Adrenal gland (tissue), 19 donors: ENCODE measurements at places on chromosomes 3 and 15. TPM values are rescaled to one million over a fixed set of nuclear protein-coding genes. Genes with fewer than 3 reads are reported as not detected.

The MYL3 gene
- total RNA-seq = 1.4 TPM

The KY gene
- total RNA-seq = 16.6 TPM

The MCF2L2 gene
- total RNA-seq = 20.7 TPM

The IL20RB gene
- total RNA-seq = 0.25 TPM

The PSTPIP1 gene
- 14.0 TPM for total RNA-seq

The PLA1A gene
- total RNA-seq = 1.4 TPM

The CYP1A2 gene
- total RNA-seq = not detected

The SKOR1 gene
- total RNA-seq = 0.17 TPM

The GP5 gene
- total RNA-seq = 0.08 TPM

- no peak for DNase-seq
These were observed 92.3 kb upstream of the TJP1 start for GRCh38 chr15:29914511-29914926.

DNA sequence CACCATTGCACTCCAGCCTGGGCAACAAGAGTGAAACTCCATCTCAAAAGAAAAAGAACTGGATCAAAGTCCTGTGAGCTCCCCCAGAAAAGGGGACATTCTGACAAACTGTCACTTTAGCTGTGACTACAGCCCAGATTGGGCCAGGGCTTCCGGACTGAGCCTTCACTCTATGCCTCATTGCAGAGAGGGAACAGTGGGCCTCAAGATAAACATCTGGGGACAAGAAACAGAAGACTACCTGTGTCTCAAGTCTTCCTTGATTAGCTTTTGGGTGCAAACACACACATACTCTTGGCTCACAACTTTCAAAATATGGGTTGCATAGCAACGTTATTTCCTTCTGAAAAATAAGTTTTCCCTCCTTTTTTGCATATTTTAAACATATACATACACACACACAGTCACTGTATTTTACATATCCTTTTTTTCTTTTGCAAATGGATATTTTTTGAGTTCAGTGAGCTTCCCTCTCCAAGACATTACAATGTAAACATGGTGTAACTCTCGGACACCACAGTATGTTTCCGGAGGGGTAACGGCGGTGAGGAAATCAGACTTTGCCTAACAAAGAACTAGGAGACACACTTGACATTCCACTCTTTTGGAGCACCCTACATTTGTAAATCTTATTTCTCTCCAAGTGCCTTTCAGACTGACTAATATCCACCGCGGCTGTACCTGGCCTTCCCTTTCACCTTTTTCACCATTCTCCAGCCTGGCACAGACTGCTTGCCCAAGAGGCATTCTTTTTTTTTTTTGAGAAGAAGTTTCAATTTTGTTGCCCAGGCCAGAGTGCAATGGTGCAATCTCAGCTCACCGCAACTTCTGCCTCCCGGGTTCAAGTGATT is 3.5 kb downstream of the TKT start:
- DNase-seq = no peak

DNA sequence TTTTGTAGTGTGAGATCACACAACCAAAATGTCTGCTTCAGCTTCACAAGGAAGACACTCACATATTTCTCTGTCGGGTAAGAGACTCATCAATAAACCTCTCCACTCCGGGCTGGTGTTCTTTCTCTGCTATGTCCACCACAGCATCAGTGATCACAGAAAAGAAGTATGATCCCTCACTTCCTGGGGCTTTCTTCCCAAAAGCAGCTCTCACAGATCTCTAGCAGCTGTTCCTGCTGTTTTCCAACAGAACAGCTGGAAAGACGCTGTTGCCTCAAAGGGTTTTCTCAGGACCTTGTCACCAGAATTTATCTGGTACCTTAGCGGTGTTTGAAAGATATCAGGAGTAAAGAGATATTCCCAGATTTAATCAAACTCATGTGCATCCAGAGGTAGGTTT is 46.4 kb downstream of the GATM start:
- no peak for DNase-seq

DNA sequence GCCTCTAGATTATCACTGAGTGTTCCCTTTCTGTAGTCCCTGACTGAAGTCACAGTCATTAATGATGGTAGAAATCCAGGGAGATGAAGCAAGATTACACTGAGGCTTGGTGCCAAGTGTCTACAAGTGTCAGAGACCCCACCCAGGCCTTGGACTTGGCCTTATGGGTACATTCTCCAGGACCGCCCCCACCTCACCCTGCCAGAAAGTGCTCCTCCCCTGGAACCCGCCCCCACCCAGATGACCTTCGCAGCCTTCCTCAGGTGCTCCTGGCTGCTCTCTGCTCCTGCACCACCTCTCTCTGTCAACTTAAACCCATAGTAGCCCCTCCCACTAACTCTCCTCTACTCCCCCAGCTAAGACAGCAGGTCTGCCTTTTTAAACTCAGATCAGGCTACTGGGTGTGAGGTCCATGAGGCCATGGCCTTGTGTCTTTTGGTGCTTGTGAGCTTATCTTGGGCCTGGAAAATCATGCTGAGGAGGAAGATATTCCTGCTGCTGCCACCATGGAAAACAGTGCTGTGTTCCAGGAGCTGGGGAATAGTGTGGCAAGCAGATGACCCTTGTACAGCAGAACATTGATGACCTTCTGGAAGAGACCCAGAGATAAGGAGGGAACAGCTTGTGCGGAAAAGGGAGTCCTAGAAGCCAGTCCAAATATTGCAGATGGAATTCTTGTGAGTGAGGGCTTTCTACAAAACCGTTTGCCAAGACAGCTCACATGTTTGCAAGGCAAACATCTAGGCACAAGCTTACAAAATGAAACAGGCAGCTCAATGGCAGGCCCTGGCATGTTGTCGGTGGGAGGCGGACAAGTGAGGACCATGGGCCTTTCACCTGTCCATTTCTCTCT is 40.3 kb upstream of the NDUFB4 start:
- DNase-seq = peak; percentile 64

- DNase-seq = no peak
These were observed 9.8 kb upstream of the ATP13A5 start for GRCh38 chr3:193388361-193388760.

GRCh38 chr3:178551916-178552321 is 15.7 kb downstream of the KCNMB2 start:
- DNase-seq = no peak

DNA sequence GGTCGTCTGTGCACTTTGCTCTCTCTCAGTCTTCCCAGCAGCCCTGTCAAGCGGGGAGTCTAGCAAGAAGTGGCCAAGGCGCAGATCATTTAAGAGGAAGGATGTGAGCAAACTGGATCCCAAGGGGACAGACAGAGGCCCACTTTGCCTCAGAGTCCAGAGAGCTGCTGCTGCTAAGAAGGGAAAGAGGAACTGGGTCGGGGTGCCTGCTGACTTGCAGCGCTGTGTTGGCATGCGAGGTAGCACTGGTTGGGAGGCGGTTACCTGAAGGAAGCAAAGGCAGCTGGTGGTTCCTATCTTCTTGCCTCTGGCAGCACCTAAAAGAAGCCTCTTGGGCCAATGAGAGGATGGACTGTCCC is 28.1 kb downstream of the SMAD3 start:
- DNase-seq = no peak

DNA sequence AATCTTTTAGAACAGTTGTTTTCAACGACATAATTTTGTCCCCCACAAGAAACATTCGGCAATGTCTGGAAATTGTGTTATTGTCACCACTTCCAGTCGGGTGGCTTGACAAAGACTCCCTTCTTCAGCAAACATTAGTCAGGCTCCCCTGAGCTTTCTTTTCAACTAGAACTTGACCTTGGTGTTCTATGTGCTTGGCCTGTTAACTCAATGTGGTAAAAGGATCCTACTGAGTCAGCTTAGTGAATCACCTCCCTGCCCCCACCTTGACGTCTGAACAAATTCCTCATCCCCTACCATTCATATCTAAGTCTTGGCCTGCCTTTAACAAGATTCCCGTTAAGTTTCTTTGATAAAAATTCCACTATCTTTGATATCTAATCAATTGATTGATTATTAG is 465.0 kb upstream of the ROBO1 start:
- DNase-seq = peak; percentile 59

DNA sequence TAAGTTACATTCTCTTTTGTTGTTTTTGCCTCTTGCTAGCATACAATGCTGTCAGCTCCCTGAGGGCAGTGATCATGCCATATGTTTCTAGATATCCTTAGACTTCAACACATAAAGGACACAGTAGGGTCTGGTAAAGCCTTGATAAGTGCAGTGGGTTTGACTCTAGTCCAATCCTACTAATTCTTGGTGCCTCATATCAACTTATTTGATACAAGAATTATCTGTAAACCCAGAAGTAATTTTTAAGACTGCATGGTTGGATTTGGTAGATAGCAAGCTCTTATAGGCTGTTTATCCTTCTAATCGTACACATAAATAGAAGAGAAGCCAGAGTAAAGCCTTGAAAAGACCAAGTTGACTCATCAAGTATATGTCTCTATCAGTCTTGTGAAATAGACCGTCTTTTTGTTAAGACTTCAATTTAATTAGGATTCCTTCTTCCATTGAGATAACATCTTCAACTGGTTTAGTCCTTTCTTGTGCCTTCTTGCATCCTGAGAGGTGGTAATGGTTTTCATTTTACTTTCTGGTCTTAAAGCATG is 265.6 kb upstream of the CDIN1 start:
- DNase-seq = no peak

- no peak for DNase-seq
These were observed 236.3 kb downstream of the CNTN4 start for GRCh38 chr3:2334921-2335320.

- no peak for DNase-seq
These were observed 41.6 kb downstream of the IMPG2 start for GRCh38 chr3:101278727-101279126.

DNA sequence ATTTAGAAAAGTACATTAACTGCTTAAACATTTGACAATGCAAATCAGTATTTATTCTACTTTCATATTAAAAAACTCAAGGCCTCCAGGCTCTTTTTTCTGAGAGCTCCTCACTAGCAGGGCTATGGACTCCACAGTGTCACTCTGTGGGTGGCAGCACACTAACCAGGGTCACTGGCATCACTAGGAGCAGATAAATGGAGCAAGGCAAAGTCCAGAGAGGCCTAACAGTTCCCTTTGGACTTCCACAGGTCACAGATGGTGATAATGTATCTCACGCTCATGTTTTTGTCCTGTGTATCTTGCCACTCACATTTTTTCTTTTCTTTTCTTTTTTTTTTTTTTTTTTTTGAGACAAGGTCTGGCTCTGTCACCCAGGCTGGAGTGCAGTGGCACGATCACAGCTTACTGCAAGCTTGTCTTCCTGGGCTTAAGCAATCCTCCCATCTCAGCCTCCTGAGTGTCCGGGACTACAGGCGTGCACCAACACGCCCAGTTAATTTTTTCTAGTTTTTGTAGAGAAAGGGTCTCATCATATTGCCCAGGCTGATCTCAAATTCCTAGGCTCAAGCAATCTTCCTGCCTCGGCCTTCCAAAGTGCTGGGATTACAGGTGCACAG is 7.8 kb downstream of the SPG21 start:
- no peak for DNase-seq

DNA sequence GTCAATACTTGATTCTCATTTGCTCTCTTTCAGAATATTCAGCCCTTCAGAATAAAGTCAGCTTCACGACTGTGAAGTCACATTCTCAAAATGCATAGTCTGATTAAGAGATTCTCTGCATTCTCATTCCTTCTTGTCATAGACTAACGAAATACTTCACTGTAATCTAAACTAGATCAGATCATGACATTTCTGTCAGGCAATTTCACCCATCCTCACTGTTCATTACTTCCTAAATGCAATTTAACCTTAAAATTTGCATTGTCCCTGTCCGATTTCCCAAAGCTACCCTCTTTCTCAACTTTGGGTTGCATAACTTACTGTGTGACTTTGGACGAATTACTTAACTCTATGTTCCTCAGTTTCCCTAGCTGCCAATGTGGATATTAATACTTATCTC is 6.2 kb downstream of the RPL22L1 start:
- DNase-seq = no peak

DNA sequence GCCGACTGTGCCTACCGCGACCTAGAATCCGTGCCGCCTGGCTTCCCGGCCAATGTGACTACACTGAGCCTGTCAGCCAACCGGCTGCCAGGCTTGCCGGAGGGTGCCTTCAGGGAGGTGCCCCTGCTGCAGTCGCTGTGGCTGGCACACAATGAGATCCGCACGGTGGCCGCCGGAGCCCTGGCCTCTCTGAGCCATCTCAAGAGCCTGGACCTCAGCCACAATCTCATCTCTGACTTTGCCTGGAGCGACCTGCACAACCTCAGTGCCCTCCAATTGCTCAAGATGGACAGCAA is 1.4 kb downstream of the ISLR start:
- DNase-seq = no peak

DNA sequence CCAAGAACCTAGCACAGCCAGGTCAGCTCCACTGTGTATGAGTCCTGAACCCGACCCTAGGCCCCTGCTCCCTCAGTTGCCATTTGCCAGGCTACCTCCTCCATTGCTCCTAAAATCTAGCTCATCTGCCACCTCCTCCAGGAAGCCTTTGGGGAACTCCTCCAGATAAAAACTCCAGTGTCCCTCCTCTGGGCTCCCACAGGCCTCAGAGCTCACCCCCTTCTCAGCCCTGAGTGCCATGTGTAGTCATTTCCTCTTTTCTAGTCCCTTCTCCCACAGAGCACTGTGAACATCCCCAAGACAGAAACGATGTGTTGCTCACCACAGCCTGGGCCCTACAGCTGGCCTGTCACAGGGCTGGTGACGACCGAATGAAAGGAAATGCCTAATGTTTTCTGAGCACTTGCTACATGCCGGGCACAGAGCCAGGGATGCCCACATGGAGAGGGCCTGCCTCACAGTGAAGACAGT is 61.0 kb downstream of the IQSEC1 start:
- peak; percentile 92 for DNase-seq

GRCh38 chr3:48621461-48621869 is at the start of gene TMEM89:
Gene TMEM89 (minus strand): TSS chr3:48621769. CDS start chr3:48621756, 13 bp downstream.
- no peak for DNase-seq

- no peak for DNase-seq
These were observed 53.0 kb downstream of the CDCP1 start for GRCh38 chr3:45093176-45093575.

- DNase-seq = no peak
These were observed 33.6 kb upstream of the LEKR1 start for GRCh38 chr3:156792536-156792935.

- no peak for DNase-seq
These were observed 467.6 kb upstream of the CFAP20DC start for GRCh38 chr3:59517388-59517787.

DNA sequence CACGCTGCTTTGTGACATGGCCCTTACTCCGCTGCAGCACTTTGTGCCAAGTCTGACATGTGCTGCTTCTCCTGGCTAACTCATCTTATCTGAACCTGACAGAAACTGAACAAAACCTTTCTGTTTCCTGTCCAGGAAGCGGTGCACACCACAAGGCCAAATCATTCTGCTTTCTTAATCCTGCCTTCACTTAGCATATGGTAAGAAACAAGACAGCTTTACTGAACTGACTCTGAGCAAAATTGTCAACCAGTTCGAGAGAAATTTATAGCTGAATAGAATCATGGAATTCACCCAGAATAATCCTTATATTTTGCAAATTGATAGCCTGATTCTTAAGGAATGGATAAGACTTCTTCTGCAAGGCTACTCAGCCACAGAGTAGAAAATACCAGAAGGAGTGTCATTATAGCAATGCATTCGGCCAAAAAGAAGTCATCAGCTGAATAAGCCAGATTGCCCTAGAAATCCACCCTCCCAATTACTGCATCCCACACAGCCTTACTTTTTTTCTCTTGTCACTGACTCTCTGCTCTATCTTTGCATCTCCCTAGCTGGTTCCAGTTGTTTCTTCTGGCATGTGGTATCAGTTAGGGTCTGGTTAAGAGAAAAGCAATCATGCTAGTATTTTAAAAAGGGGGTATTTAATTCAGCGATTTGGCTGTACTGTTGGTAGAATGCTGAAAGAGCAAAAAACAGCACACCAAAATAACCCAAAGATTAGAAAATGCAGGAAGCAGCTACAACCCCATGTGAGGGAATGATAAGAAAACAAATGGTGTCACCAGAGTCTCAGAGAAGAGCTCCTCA is 41.6 kb upstream of the STRIT1 start:
- DNase-seq = no peak

- no peak for DNase-seq
These were observed 150.5 kb downstream of the RSRC1 start for GRCh38 chr3:158260392-158260791.
